Stimulated activated CD4-positive, alpha-beta T cell treated with anti-CD3 and anti-CD28 coated beads, Interleukin-1b, Interleukin-23, amount 100 ng/mL, for 1 hour (primary cell): ENCODE measurements at places on chromosomes 3 and 15.

DNA sequence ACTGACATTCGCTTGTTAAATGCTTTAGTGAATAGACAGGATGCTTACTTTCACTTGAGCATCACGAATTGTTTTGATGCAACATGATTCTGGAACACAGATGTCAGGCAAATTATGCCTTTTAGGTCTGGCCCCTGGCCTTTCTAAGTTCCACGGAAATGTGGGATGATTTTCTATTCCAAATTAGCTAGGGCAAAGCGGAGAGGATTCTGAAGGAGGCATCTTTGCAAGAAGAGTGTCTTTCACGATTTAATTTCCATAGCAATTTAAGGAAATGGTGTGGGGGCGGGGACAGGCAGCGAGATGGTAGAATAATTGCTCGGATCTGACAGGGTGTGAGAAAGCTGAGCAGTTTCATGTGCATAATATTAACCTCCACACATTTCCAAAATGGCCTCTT is 238.5 kb upstream of the KCNMB2 start:
- DNase-seq, result no peak

GRCh38 chr15:60649845-60650548 is 171.1 kb upstream of the ICE2 start:
- DNase-seq, result peak; percentile 45

GRCh38 chr15:79185199-79185598 is 94.6 kb upstream of the RASGRF1 start:
- DNase-seq, result no peak

GRCh38 chr3:52468336-52468735 is 12.9 kb downstream of the NISCH start:
- DNase-seq, result no peak

- DNase-seq, result no peak
These were observed 14.6 kb upstream of the AHSG start for GRCh38 chr3:186598108-186598784.

- no peak for DNase-seq
These were observed 42.8 kb downstream of the NR2C2 start for GRCh38 chr3:14989943-14990779.

DNA sequence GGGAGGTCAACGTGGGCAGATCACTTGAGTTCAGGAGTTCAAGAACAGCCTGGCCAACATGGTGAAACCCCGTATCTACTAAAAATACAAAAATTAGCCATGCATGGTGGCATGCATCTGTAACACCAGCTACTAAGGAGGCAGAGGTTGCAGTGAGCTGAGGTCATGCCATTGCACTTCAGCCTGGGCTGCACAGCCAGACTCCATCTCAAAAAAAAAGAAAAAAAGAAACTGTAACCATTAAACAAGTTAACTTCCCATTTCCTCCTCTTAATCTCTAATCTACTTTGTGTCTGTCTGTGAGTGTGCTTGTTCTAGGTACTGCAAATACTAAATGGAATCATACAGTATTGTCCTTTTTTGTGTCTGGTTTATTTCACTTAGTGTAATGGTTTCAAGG is 2.7 kb downstream of the RBM6 start:
- no peak for DNase-seq

- DNase-seq, result no peak
These were observed 35.4 kb upstream of the ARHGEF26 start for GRCh38 chr3:154085799-154086198.
